Activated naive CD4-positive, alpha-beta T cell treated with anti-CD3 and anti-CD28 coated beads, Interleukin-2, amount 10 ng/mL, durations not matched to agents 5 hours and 36 hours (primary cell): ENCODE measurements at places on chromosomes 1 and 21. TPM values are rescaled to one million over a fixed set of nuclear protein-coding genes. Genes with fewer than 3 reads are reported as not detected.

CPTP gene
- total RNA-seq = 21.6 TPM

LY9 gene
- total RNA-seq = 75.9 TPM

USP48 gene
- 67.9 TPM for total RNA-seq

EFNA1 gene
- 0.26 TPM for total RNA-seq

UQCRH gene
- 260 TPM for total RNA-seq

CFHR4 gene
- total RNA-seq = not detected

CLDN17 gene
- not detected for total RNA-seq

RSPH1 gene
- total RNA-seq = not detected

TEX38 gene
- not detected for total RNA-seq

INAVA gene
- not detected for total RNA-seq

CDC42 gene
- 360 TPM for total RNA-seq

KANK4 gene
- not detected for total RNA-seq

DSTYK gene
- total RNA-seq = 8.7 TPM

ABCB10 gene
- total RNA-seq = 28.3 TPM

FCMR gene
- total RNA-seq = 221 TPM

AGMAT gene
- 15.9 TPM for total RNA-seq

CFAP107 gene
- not detected for total RNA-seq

CTSK gene
- total RNA-seq = 6.9 TPM

CRABP2 gene
- 0.71 TPM for total RNA-seq

AMY2A gene
- total RNA-seq = not detected

PODN gene
- total RNA-seq = not detected

DMRTA2 gene
- total RNA-seq = not detected

CYP2J2 gene
- total RNA-seq = 0.94 TPM

SYCP1 gene
- total RNA-seq = not detected

GON4L gene
- total RNA-seq = 71.3 TPM

IL20 gene
- total RNA-seq = not detected

POGK gene
- 38.1 TPM for total RNA-seq

SLC45A3 gene
- not detected for total RNA-seq

USH2A gene
- total RNA-seq = not detected

ITLN2 gene
- not detected for total RNA-seq

KPRP gene
- total RNA-seq = not detected

FMN2 gene
- total RNA-seq = not detected

SLC5A9 gene
- not detected for total RNA-seq

PRAMEF1 gene
- total RNA-seq = not detected

GPR157 gene
- total RNA-seq = 3.3 TPM

DNAH14 gene
- not detected for total RNA-seq

EPHA2 gene
- not detected for total RNA-seq

RBM11 gene
- 0.55 TPM for total RNA-seq

COL11A1 gene
- total RNA-seq = not detected

PLEKHO1 gene
- total RNA-seq = 88.4 TPM

SOAT1 gene
- 55.3 TPM for total RNA-seq

TRABD2B gene
- total RNA-seq = not detected

TAS1R1 gene
- total RNA-seq = not detected

BRINP3 gene
- total RNA-seq = not detected

FAM89A gene
- total RNA-seq = 8.6 TPM

APCS gene
- total RNA-seq = not detected

AVPR1B gene
- total RNA-seq = not detected

TMEM200B gene
- total RNA-seq = 0.10 TPM

ENTREP3 gene
- total RNA-seq = 21.1 TPM

CLCNKA gene
- not detected for total RNA-seq

ACAP3 gene
- total RNA-seq = 74.4 TPM

C1orf105 gene
- total RNA-seq = 0.25 TPM

ZZZ3 gene
- 35.6 TPM for total RNA-seq

ZSWIM5 gene
- 0.35 TPM for total RNA-seq

NCSTN gene
- 69.6 TPM for total RNA-seq

KCND3 gene
- total RNA-seq = not detected

TNNI3K gene
- total RNA-seq = not detected

LCE6A gene
- total RNA-seq = not detected

OR6N2 gene
- total RNA-seq = not detected
